Right renal cortex interstitium (tissue), 3 donors: ENCODE measurements at places on chromosomes 1 and 21.

- DNase-seq = peak; percentile 87
Measured at GRCh38 chr1:22024485-22025367, 23.3 kb downstream of the CELA3A start.

- DNase-seq = no peak
Measured at GRCh38 chr1:115832651-115833050, 8.3 kb downstream of the NHLH2 start.

DNA sequence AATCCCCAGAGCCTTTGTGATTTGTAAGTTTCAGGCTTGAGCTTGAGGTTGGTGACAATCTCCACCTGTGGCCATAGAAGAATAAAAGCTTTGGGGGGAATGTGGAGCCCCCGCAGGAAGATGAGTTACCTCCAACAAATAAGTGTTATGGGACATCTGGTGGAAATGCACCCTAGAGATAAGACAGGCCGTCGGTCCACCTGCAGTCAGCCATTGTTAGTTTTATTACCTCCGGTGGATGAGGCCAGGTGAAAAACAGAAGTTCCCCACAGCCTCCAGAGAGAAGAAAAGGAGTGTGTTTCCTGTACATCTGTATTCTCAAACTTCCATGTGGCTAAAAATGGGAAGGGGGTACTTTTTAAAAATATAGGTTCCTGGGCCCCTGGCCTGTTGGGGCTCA lies 137.4 kb downstream of the KAZN start:
- no peak for DNase-seq

- DNase-seq = no peak
Measured at GRCh38 chr1:198657550-198658064, 18.8 kb downstream of the PTPRC start.

GRCh38 chr1:89555550-89555949 lies 30.9 kb downstream of the LRRC8B start:
- no peak for DNase-seq

- DNase-seq = no peak
Measured at GRCh38 chr1:230212405-230212936, 145.4 kb downstream of the GALNT2 start.

DNA sequence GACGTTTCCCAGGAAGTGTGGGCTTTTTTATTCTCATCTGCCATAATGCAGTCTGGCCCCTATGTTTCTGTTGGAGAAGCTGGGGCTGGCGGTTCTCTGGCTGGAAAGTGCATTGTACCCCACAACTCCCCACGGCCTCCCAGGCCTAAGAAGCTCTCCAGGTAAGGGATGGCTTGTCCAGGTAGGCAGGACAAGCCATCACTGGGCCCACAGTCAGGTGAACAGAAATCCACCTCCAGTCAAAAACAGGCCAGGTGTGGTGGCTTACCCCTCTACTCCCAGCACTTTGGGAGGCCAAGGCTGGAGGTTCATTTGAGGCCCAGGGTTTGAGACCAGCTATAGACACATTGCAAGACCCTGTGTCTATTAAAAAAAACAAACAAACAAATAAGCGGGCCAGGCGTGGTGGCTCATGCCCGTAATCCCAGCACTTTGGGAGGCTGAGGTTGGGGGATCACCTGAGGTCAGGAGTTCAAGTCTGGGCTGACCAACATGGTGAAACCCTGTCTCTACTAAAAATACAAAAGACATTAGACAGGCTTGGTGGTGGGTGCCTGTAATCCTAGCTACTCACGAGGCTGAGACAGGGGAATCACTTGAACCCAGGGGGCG lies 3.1 kb upstream of the WNT9A start:
- DNase-seq = no peak

DNA sequence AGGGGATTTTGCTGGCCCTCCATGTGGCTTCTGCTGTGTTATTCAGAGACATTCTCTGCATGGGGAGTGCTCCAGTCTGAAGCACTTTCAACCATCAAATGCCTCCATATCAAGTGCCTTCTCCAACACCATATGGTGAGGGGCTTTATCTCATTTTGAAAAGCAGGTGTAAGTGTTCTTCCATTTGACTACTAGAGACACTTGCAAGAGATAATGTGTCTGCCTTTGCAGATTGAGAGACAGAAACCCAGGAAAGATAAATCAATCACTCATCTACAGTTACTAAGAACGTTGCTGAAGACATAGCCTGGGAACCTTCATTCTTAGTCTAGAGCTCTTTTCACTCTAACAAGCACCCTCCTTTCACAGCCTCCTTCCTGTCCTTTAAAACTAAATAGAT lies 29.5 kb upstream of the REG4 start:
- DNase-seq = no peak

DNA sequence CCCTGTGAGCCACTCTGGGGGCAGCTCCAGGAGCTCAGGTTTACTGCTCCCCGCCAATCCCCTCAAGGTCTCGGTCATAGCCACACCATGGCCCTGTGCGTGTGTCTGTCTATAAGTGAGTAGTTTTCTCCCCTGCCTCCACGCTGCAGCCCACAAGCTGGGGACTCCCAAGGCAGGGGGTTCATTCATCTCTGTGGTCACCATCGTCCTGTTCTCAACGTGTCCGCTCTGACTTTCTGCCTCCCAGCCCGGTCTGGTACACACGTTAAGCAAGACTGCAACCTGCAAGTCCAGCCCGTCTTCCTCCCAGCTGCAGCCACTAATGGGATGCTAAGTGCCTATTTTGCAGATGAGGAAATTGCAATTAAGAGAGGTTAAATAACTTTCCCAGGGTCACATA lies 49.8 kb downstream of the IGSF21 start:
- no peak for DNase-seq

DNA sequence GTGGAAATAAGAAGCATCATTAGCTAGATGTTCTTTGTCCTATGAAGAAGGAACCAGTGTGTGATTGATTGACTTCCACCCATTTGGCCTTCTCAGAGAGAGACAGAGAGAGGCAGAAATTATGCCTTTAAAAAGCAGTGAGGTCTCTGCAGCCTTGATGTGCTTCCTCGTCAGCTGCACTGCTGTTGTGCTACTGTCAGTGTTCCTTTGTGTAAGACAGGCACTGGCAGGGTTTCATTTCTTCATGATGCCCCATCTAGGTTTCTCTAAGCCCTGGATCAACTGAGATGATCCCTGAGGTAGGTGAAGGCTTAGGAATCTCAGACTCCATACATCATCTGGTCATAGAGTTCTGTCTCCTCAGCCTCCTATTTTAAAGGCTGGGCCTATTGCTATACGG lies 34.9 kb downstream of the GPR3 start:
- no peak for DNase-seq
